ENCODE measurements at places on chromosomes 3 and 15.

DNA sequence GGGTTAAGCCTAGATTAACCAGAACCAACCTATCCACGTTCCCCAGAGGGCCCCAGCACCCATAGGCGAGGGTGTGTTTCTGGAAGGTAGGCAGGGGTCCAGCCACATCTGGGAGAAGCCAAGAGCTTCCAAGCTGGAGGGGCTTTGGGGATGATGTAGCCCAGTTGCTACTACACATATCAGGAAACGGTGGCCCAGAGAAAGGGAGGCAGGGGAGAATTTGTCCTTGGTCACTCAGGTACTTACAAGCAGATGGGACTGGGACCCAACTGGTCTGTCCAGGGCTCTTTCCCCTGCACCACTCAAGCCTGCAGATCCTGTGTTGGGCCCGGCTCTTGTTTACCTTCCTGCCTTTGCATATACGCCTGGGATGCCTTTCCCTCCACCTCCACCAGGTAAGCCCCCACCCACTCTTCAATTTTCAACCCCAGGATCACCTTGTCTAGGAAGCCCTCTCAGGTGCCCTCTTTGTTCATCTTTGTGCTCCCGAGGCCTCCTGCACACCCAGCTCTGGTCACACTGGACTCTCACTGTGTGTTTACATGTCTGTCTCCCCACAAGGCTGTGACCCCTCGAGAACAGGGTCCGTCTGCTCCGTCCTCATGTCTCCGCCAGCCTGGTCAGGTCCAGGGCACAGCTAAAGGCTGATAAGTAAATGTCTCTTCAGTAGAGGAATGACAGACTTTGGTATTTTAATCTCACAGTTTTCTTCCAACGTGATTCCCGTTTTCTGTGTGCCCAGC, 204.4 kb upstream of the LINGO1 start:
- no peak for DNase-seq

- no peak for DNase-seq
Measured at GRCh38 chr3:131474115-131474514, 28.7 kb downstream of the MRPL3 start.

- no peak for DNase-seq
Measured at GRCh38 chr3:147458995-147459704, 50.0 kb downstream of the ZIC1 start.

- DNase-seq, result no peak
Measured at GRCh38 chr15:52243697-52244555, 51.7 kb downstream of the MYO5C start.

DNA sequence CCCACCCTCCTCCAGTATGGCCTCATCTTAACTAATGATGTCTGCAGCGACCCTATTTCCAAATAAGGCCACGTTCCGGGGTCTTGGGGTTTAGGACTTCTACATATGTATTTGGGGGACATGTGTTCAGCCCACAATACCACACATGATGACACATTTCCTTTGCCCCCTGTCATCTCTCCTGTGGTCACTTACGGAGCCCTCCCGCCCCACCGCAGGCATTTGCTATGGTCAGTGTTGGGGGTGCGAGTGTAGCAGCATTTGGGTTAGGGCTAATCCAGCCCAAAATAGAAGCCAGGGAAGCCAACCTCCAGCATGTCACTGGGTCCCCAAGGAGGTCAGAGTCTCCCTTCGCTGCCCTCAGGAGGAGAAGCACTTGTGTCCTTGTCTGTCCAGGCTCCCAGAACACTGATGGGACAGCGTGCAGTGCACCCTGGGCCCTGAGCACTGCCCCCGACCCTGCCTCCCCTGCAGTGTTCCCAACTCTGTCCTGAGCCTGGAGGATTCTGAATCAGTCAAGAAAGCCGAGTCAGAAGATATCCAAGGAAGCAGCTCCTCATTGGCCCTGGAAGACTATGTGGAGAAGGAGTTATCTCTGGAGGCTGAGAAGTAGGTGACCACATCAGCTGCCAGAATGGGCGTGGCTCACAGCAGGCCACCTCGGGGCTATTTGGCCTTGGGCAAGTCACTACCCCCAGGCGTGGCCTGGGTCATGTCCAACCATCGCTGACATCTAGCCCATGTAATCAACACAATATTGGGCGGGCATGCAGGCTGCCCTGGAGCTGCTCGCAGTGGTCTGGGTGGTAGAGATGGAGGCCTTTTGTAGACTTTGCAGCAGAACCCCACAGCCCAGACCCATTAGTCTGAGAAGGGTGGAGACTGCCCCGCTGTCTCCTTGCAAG, 46.9 kb upstream of the FGD5 start:
- DNase-seq, result no peak

DNA sequence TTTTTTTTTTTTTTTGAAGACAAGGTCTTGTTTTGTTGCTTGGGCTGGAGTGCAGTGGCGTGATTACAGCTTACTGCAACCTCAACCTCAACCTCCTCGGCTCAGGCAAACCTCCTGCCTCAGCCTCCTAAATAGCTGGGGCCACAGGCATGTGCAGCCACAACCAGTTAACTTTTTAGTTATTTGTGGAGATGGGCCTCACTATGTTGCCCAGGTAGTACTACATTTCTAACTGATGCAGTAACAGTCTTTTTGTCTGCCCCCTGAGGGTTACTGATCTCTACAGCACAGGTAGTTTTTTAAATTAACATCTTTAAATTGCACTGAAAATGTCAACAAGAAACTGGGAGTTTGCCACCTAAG, 3.4 kb upstream of the LMLN start:
- no peak for DNase-seq

DNA sequence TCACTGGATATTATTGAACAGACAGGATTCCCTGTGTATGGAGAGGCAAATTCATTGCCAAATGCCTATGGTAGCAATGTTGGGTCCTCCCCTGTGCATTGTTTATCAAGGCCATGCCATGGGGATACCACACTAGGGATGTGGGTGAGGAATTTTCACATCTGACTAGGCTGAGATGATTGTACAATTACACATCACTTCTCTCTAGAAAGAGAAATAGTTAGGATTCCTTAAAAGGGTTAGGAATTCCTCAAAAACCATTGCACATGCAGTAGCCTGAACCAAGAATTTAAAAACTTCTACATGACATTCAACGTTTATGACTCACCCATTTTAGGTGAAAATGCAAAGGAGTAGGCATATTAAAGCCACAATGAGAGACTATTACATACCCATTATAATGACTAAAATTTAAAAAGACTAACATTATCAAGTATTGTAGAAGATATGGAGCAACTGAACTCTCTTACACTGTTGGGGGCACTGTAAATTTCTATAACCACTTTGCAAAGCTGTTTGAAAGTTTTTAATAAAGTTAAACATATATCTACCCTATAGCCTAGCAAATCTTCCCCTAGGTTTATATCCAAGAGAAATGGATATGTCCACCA, 175.9 kb downstream of the THRB start:
- no peak for DNase-seq

GRCh38 chr15:65060641-65061397, 7.0 kb downstream of the RASL12 start:
- DNase-seq, result no peak

GRCh38 chr3:170864525-170865208, 5.3 kb downstream of the RPL22L1 start:
- DNase-seq, result no peak
